ENCODE measurements at places on chromosomes 16 and 17. TPM values are rescaled to one million over a fixed set of nuclear protein-coding genes. Genes with fewer than 3 reads are reported as not detected.

DNA sequence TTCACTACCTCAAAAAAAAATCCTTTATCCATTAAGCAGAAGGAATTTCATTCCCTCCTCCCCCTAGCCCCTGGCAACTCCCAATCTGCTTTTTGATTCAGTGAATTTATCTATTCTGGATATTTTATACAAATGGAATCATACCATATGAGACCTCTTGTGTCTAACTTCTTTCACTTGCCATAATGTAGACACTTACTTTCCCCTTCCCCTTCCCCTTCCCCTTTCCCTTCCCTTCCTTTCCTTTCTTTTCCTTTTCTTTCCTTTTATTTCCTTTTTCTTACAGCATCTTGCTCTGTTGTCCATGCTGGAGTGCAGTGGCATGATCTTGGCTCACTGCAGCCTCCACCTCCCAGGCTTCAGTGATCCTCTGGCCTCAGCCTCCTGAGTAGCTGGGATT is 50.5 kb downstream of the PSMD12 start:
- no peaks in the 10 kb centered on the region for H3K36me3 ChIP-seq
- DNase-seq, result no peak
- H3K4me3 ChIP-seq, result no peak overlapping the region
- H3K27ac ChIP-seq, result no peak overlapping the region
- H3K4me1 ChIP-seq, result no peaks in the 10 kb centered on the region

DNA sequence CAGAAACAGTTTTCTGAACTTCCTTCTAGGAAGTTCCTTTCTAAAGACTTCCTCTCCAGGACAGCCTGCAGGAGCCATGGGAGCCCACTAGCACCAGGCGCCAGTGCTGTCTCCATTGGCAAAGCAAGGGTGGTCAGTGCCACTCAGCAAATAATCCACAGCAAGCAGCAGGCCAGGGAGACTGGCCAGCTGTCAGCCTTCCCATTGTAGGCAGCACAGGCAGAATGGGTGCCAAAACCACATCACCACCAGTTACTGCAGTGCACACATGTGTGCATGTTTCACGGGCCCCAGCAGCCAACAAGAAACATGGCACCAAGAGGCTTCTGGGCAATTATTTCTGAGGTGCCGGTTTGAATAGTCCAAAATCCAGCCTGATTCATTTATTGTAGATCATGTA is 26.7 kb downstream of the DNASE1 start:
- no peaks in the 10 kb centered on the region for H3K27me3 ChIP-seq
- no peak for DNase-seq
- no peaks in the 10 kb centered on the region for H3K4me1 ChIP-seq
- no peaks in the 10 kb centered on the region for H3K36me3 ChIP-seq
- H3K27ac ChIP-seq, result no peak overlapping the region

DNA sequence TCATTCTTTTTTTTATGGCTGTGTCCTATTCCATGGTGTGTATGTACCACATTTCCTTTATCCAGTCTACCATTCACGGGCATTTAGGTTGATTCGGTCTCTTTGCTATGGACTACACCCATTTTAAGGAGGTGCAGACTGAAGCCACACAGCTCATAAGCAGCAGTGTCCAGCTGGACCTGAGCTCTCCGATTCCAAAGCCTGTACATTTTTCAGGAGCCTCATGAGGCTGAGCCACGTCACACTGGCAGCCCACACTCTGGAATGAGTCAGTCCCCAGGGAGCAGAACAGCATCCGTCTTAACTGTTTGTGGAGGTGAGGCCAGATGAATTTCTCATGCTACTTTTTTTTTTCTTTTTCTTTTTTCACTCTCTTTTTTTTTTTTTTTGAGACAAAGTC is 116.1 kb downstream of the C16orf95 start:
- H3K4me1 ChIP-seq, result no peaks in the 10 kb centered on the region
- peak; percentile 27 for DNase-seq
- no peak overlapping the region for H3K27ac ChIP-seq
- H3K36me3 ChIP-seq, result no peaks in the 10 kb centered on the region

DNA sequence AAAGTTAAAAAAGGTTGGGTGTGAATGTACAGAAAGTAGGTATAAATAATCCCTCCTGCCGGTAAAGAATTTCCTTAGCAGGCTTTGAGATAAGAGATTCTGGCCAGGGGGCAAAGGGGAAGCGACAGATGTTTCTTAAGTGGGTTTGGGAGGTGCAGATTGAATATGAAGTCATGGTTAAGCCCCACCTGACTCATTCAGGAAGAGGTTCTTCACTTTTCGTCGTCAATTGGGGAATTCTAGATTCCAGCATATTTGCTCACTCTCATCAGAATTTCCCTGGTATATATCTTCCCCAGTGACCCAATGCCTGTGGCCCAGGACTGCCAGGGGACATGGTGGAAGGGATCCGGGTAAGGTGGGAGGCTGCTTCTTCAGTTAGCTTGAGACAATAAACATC is 127.8 kb downstream of the CPPED1 start:
- DNase-seq, result no peak
- no peak overlapping the region for H3K27ac ChIP-seq
- no peaks in the 10 kb centered on the region for H3K36me3 ChIP-seq
- H3K27me3 ChIP-seq, result no peaks in the 10 kb centered on the region

SLC47A1 gene
- not detected for total RNA-seq

DNA sequence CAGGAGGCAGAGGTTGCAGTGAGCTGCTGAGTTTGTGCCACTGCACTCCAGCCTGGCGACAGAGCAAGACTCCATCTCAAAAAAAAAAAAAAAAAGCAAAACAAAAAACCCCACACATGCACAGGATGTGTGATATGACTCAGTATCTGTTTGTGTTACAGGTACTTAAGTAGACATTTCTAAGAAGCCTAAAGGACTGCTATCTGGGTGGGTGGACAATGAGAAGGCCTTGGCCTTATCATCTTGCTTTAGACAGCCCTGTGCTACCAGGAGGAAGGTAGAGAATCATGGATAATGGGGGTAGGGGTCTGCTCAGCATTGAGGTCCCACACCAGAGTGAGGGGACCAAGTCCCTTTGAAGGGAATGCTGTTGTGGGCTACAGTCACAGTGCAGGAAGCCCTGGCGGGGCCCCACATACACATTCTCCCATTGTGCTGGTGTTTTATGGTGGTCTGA is 26.7 kb downstream of the PLD6 start:
- no peaks in the 10 kb centered on the region for H3K4me1 ChIP-seq
- no peaks in the 10 kb centered on the region for H3K27me3 ChIP-seq
- no peak for DNase-seq
- peak overlapping the region; percentile 20 for H3K27ac ChIP-seq

HP gene
- total RNA-seq, result 1.9 TPM

- H3K4me1 ChIP-seq, result no peaks in the 10 kb centered on the region
- H3K27me3 ChIP-seq, result no peaks in the 10 kb centered on the region
- DNase-seq, result no peak
- no peak overlapping the region for H3K4me3 ChIP-seq
- H3K36me3 ChIP-seq, result no peaks in the 10 kb centered on the region
Measured at GRCh38 chr16:57357330-57358085, 1.1 kb upstream of the CCL22 start.

DNA sequence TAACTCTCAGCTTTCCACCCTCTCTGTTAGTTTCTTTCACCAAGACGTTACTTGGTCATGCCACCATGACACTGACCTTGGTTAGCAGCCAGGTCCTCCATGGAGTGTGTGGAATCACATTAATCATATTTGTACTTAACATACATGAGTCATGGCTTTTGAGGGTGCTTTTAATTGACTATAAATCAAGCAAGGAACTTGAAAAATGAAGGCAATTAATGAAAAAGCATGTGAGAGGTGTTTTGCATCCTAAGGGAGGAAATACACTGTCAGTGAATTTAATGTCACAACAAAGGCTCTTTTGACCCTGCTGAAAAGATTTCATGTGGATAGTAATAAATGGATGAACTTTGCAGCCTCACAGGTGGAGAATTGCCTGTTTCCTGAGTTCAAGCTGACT is 240.7 kb downstream of the CDH13 start:
- H3K36me3 ChIP-seq, result no peaks in the 10 kb centered on the region
- no peaks in the 10 kb centered on the region for H3K4me1 ChIP-seq
- no peaks in the 10 kb centered on the region for H3K27me3 ChIP-seq
- no peak overlapping the region for H3K27ac ChIP-seq

- H3K27me3 ChIP-seq, result no peaks in the 10 kb centered on the region
- H3K4me1 ChIP-seq, result peaks cover 8% of the 10 kb centered on the region
- no peak overlapping the region for H3K27ac ChIP-seq
- DNase-seq, result peak; percentile 70
Measured at GRCh38 chr17:60641810-60642220, 35.8 kb upstream of the BCAS3 start.

DNA sequence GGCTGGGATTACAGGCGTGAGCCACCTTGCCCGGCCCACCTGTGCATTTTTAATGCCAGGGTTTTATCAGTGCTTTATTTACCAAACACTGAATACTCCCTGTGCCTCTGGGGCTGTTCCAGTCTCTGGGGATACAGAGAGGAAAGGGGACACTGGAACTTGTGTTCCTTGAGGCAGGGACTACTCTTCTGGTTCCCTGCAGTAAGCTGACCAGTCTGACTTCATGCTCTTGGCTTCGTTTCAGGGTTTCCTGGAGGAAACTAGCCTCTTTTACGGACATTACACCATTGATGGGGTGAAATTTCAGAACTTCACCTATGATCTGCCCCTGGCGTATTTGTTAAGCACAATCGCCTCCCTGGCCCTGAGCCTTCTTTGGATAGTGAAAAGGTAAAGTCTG is 37.4 kb upstream of the COQ7 start:
- no peaks in the 10 kb centered on the region for H3K4me1 ChIP-seq
- no peaks in the 10 kb centered on the region for H3K27me3 ChIP-seq

DNA sequence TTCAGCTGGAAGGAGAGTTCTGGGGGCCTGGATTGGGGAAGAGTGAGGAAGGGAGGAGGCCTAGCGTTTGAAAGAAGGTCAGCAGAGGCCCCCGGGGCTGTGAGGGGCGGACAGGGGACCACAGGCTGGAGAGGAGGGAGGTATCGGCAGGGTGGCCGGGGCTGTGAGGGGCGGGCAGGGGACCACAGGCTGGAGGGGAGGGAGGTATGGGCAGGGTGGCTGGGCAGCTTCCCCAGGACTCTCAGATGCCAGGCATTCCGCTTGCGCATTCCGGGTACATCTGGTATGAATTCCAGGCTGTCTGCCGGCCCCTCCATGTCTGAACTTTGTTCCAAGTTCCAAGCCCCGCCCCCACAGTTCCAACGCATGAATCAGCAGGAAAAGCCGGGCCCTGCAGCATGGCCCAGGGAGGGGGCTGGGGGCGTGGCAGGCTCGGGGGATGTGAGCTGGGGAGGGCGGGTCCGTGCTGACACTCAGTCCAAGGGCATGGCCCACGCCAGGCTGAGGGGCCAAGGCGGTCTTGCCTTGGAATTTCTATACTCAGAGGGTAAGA is 4.3 kb upstream of the TLCD2 start:
- H3K27ac ChIP-seq, result peak overlapping the region; percentile 99
- peak overlapping the region; percentile 97 for H3K4me3 ChIP-seq
- H3K36me3 ChIP-seq, result peaks cover 8% of the 10 kb centered on the region
- DNase-seq, result peak; percentile 98
- no peaks in the 10 kb centered on the region for H3K27me3 ChIP-seq

DNA sequence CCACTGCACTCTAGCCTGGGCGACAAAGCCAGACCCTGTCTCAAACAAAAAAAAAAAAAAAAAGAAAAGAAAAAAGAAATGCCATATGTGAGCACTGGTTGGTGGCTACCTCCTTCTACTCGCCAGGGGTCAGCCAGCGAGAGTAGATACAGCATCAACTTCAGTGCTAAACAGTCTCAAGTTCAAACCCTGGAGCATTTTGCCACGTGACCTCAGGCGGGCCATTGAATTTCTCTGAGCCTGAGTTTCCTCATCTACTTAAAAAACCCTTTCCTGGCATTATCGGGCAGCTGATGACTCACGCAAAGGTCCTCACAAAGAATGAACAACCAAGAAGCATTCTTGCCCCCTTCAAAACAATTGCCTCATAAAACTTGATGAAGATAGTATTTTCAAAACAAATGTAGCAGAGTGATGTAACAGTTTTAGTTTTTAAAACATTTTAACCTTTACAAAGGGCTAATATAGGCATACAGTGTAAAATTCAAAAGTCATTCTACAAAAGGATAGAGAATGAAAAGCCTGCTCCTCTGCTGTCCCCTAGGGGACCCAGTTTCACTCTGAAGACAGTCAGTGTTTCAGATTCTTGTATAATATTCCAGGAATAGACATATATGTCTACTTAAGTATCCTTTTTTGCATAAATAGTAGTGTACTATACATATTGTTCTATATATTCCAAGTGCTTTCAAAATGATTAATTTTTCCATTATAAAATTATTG is 28.4 kb downstream of the DNAH2 start:
- no peak overlapping the region for H3K4me3 ChIP-seq
- no peaks in the 10 kb centered on the region for H3K36me3 ChIP-seq
- H3K27ac ChIP-seq, result no peak overlapping the region
- H3K4me1 ChIP-seq, result peaks cover 13% of the 10 kb centered on the region
- DNase-seq, result no peak

GRCh38 chr17:36777118-36777517 is 160.2 kb upstream of the LHX1 start:
- H3K4me3 ChIP-seq, result no peak overlapping the region
- no peak for DNase-seq
- H3K27me3 ChIP-seq, result peaks cover 23% of the 10 kb centered on the region
- no peaks in the 10 kb centered on the region for H3K36me3 ChIP-seq

DNA sequence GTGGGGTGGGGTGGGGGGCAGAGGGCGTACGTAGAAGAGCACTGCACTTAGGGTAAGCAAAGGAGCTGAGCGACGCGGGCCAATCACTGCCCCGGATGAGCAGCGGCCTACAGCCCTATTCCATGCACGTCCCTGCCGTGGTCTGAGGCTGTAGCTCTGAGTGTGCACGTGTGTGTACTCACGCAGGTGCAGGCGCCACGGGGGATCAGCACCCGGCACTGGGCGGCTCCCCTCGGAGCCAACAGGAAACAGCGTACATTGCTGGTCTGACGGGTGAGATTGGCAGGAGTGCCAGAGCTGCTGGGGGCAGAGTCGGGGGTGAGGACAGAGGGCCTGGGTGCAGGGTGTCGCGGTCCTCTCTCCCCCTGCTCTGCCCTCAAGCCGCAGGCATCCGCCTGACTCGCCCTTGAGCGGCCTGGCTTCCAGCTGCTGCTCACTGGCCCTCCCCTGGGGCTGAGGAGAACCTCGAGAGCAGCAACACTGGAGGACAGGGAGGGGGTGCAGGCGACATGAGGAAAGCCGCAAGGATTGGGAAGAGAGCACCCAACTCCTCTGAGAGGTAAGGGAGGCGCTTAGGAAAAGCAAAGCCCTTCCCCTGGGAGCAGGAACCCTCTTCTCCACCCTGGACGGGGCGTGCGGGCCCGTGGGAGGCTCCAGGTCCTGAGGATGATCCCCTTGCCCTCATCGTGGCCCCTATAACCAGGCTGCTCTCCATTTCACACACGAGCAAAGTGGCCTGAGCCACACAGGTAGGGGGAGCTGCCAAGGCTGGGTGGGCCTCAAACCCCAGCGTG is 57.8 kb downstream of the ENGASE start:
- no peak overlapping the region for H3K27ac ChIP-seq
- no peak overlapping the region for H3K4me3 ChIP-seq

GRCh38 chr17:42361781-42362186 is 26.5 kb downstream of the STAT3 start:
- DNase-seq, result peak; percentile 31
- no peaks in the 10 kb centered on the region for H3K36me3 ChIP-seq
- no peaks in the 10 kb centered on the region for H3K27me3 ChIP-seq
- peaks cover 24% of the 10 kb centered on the region for H3K4me1 ChIP-seq
